ENCODE measurements at places on chromosomes 12 and 14.

DNA sequence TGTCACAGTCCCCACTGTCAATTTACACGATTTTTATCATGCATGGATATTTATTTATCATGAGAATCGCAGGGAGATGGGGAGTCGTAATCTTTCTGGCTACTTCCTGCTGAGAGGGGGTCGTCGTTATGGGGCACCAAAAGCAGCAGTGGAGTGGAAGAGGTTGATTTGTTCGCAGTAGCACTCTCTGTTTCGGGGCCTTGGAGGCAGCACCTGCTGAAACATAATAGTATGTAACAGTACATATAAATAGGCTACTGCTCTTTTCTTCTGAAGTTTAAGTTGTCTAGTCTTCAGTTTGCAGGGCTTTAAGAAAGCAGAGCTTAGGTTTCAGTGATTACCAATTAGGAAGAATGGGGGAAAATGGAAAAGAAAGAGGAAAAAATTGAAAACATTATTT, 3.8 kb downstream of the SOAT2 start:
- no peak for DNase-seq

- no peak for DNase-seq
Observed at GRCh38 chr12:88627501-88627900, 47.2 kb upstream of the KITLG start.

DNA sequence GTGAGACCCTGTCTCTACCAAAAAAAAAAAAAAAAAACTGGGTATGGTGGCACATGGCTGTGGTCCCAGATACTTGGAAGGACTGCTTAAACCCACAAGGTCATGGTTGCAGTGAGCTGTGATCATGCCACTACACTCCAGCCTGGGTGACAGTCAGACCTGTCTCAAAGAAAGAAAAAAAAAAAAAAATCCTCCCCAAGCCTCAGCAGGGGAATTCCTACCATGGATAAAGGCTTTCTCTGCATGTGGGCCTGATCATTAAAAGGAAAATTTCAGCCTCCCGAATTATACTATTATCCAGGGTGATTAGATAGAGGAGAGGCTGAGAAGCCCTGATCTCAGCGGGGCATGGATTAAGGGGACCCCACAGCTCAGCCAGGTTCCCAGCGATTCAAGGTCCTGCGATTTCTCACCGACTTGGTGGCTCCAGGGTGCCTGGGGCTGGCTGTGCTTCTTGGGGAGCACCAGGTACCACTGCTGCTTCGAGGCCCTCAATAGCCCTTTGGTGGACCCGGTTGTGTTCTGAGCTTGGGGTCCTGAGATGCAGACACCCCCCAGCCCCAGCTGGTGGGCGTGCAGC, 5.6 kb downstream of the SH2B3 start:
- DNase-seq = no peak

DNA sequence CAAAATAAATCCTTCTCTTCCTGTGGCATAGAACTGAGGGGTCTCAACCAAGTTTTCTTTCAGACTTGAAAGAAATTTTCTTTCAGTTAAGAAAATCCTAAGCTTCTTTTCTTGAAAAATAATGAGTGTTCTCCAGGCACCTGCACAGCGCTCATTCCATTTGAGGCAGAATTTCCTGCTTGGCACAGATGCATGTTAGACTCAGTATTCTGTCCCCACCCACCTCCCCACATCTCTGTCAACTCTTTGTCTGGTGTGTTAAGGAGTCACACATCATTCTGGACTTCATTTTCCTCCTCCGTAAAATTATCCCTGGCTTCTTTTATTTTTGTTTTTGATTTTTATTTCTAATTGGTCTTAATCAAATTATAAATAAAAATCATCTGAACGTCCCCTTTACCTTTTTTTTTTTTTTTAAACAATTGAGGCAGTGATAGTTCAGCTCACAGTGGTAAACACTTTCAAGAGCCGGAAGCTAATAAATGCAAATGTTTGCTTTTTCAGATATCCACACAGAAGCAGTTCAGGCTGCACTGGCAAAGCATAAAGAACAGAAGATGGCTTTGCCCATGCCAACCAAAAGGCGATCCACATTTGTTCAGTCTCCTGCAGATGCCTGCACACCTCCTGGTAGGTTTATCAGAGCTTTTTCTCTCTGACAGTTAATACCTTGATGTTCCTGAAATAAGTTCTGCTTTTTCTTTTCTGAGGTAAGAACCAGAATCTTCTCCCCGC, 104.0 kb upstream of the ATF1 start:
- no peak for DNase-seq

DNA sequence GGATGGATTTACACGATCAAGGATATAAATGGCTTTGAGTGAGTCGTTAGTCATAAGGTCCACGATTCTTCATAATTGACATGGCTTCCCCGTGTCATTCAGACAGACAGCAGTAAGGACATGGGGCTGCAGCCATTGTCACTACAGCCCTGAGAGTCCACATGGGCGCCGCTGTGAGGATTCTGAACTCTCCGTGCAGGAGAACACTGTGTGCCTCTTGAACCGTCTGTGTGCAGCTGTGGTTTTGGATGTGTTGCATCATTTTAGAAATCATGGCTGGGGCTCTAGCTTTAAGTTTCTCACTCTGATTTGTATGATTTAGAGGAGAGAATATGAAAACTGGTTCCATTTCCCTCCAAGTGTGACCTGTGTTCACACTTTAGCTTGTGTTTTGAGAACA, 47.2 kb downstream of the NPAS3 start:
- DNase-seq = no peak

- DNase-seq = no peak
Observed at GRCh38 chr12:69065775-69066174, 132.8 kb upstream of the CPM start.

DNA sequence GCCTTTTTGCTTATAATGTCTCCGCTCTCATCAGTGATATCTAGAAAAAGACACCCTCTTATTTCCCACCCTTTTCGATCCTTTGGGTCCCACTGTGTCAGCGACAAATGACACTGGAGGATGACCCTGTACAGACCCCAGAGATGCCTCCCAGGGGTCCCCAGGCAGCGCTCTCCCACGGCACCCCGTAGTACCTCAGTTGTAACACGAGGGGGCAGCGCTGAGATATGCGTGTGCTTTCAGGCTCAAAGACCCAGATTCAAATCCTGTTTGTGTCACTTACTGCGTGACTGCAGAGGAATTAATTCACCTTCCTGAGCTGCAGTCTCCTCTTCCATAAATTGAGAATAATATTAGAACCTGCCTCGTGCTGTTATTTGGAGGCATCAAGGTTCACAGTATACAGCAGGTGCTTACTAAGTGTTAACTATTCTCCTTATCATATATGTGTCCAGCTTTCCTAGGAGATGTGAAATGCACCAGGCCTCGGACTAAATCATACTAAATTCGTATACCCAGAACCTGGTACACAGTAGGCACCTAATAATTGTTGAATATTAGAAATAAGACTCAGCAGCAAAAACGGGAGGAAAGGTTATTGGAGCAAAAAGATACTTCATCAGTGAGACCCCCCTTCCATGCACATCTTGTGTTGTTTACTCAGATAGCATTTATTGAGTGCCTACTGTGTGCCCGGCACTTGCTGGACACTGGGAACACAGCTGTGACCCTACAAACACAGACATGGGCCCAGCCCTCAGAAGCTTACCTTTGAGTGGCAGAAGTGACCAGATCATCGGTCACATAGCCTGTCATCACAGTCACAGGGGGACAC, 99.9 kb downstream of the PHETA1 start:
- DNase-seq = no peak

DNA sequence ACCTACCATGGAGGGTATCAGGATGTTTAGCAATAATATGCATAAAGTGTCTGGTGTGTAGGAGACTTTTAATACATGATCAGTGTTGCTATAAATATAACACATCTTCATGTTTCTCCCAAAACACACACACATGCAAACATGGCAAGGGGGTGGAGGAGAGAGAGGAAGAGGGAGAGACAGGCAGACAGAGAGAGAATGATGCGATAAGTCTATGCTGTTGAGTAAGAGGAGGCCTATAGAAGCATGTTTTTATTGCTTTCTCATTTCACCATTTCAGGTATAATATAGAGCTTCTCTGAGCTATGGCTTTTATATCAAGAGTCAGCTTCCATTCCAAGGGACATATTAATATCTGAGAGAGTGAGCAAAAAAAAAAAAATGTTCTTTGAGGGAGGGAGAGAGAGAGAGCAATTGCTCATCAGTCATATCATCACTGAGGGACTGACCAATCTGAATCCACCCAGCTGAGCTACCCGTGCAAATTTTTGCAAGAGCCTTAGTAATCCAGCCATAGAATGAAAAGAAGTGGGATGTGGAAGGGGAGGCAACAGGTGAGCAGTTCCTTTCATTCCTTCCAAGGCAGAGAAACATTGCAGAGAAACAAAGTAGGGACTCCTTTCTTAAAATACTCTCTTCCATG, 54.8 kb upstream of the RASSF8 start:
- DNase-seq = no peak

DNA sequence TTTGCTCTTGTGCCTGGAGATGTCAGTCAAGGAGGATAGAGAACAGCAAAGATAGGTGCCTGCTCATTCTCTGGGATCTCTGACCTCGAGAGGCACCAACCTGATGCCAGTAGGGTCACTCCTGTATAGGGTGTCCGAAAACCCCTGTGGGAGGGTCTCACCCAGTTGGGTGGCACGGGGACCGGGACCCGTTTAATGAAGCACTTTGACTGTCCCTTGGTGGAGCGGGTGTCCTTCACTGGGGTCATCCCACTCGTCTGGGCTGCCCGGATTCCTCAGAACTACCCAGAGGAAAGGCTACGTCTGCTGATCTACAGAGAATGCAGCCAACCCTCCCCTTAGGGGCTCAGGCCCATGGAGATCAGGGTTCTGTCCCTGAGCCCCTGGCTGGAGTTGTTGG, 157.6 kb downstream of the CAPZA3 start:
- no peak for DNase-seq

DNA sequence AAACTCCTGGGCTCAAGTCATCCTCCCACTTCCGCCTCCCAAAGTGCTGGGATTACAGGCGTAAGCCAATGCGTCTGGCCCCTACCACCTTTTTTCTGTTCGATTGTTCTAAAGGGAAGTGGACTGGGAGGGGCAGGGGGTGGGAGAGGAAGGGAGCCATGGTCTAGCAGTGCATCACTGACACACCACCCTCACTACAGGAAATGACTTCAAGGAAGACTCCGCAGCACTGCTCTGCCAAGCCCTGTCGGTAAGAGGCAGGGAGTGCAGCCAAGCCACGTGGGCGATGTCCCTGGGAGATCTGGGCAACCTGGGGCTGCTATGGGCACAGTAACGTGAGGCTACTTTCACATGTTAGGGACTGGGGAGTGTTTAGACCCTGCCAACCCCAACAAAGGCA, 18.0 kb downstream of the LRRC74A start:
- DNase-seq = peak; percentile 15

GRCh38 chr14:77498984-77499527, 440 bp upstream of the ISM2 start:
- DNase-seq = no peak

DNA sequence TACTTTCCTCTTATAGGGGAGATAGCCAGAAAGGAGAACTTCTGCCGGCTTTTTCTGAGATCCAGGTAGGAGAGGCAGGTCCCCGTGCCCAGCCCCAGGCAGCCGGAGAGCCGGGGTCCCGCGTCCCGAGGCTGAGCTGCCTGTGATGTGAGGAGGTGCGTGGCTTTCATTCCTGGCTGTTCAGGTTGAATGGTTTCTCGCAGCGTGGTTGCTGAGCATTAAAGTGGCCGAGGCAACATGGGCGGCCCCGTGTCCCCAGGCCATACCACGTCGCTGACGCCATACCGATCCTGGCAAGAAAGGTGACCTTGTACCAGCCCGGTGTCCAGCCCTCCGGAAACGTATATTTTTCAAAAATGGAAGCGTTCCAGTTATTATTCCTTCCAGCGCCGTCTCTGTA, 116.7 kb upstream of the MYL2 start:
- no peak for DNase-seq

DNA sequence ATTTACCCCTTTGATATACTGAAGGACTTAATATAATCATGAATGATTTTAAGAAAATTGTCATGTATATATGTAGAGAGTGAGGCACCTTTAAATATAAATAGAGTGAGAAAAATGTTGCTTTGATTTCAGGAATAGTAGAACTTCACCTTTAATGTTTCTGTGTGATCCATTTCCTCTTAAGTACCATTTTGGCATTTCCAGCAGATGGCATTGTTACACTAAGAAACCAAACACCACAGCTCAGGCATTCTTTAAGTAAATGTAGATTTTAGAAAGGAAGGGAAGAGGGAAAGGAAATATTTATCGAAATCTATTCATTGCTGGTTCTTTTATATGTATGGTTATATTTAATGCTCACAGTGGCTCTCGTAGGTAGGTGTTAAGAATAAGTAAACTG, 556.7 kb upstream of the FBXO33 start:
- no peak for DNase-seq

- DNase-seq = no peak
Observed at GRCh38 chr14:67952381-67952780, 132.8 kb downstream of the RAD51B start.

- DNase-seq = no peak
Observed at GRCh38 chr14:101196051-101196712, 292.7 kb upstream of the RTL1 start.

DNA sequence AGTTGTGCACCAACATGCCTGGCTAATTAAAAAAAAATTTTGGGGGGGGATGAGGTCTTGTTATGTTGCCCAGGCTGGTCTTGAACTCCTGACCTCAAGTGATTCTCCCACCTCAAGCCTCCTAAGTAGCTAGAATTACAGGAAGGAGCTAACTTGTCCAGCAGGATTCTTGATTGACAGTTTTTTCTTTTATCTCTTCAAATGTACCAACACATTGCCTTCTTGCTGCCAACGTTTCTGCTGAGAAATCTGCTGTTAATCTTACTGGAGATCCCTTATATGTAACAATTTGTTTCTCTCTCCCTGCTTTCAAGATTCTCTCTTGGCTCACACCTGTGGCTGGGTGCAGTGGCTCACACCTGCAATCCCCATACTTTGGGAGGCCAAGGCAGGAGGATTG, 22.4 kb upstream of the MARK3 start:
- no peak for DNase-seq

DNA sequence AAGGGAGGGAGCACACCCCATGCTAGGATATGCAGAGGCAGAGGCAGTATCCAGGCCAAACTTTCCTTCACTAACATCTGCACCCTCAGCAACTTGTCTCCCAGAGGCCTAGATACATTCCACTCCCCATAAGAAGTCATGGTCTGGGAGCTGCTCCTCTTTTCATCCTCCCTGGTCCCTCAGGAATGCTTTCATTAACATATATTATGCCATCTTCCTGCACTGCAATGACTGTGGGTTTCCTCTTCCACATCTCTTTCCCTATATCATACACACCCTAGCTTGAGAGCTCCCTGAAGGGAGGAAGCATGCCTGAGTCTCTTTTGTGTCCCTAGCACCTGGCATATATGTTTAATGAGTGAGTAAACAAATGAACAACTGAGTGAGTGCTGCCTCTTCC, 8.6 kb downstream of the DDN start:
- DNase-seq = no peak
